ENCODE measurements at places on chromosomes 11 and 22. TPM values are rescaled to one million over a fixed set of nuclear protein-coding genes. Genes with fewer than 3 reads are reported as not detected.

Gene DEFB108B
- not detected for total RNA-seq

Gene CASTOR1
- 22.8 TPM for total RNA-seq

Gene TRIM6
- total RNA-seq = 2.0 TPM

Gene MUC15
- 52.0 TPM for total RNA-seq

Gene POU2F3
- 94.5 TPM for total RNA-seq

Gene SLC22A6
- not detected for total RNA-seq

Gene MS4A3
- not detected for total RNA-seq

GRCh38 chr11:6022956-6023355 is 7.6 kb downstream of the OR56A1 start:
- H3K4me1 ChIP-seq = no peaks in the 10 kb centered on the region
- H3K27ac ChIP-seq = no peak overlapping the region

- no peaks in the 10 kb centered on the region for H3K36me3 ChIP-seq
- H3K27me3 ChIP-seq = no peaks in the 10 kb centered on the region
- no peaks in the 10 kb centered on the region for H3K4me1 ChIP-seq
- no peak overlapping the region for H3K27ac ChIP-seq
Measured at GRCh38 chr11:1990872-1991578, 6.6 kb downstream of the H19 start.

DNA sequence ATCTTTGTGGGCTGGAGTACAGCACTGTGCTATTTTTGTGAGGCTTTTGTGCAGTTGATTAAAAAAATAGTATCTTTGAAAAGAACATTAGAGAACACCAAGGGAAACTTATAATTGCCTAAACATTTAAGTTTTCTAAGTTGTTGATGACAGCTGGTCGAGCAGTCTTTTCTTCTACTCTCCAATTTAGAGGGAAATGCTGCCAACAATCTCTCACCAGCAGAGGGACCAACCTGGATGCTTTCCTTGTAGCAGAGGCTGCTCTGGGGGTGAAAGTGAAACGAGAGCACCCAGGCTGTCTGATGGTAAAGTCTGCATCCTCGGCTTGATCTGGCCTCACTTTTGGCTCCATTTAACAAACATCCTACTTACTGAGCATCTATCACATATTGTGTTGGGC is 1286.5 kb upstream of the TENM4 start:
- H3K4me3 ChIP-seq = no peak overlapping the region
- no peak for DNase-seq
- no peaks in the 10 kb centered on the region for H3K4me1 ChIP-seq
- H3K27me3 ChIP-seq = no peaks in the 10 kb centered on the region
- H3K27ac ChIP-seq = no peak overlapping the region
- no peaks in the 10 kb centered on the region for H3K36me3 ChIP-seq

DNA sequence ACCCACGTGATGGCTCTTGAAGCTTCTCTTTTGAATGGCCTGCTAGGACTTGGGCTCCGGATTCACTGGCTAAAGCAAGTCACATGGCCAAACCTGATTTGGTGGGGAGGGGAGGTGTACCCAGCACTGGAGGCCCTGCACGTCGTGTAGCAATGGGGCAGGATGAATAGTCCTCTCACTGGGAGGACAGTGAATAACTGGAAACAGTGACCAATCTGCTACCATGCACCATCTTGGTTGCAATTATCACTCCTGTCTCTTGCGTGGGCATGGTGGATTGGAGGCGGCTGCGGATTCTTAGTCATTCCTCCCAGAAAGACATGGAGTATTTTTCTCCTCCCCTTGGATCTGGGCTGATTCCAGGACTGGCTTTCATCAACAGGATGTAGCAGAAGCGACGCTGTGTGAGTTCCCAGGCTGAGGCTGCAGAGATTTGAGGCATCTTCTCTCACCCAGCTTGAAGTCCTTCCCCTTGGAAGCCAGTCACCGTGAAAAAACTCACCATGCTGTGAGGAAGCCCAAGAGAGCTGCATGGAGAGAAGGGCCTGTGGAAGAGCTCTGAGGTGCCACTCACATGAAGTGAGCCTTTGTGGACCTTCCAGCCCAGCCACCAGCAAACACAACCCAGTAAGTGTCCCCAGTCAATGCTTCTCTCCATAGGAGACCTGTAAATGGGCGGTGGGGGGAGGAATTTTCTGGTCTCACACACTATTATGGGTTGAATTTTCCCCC is 70.4 kb downstream of the IGLL1 start:
- H3K36me3 ChIP-seq = no peaks in the 10 kb centered on the region
- no peak overlapping the region for H3K27ac ChIP-seq
- peaks cover 1% of the 10 kb centered on the region for H3K4me1 ChIP-seq
- no peak for DNase-seq

DNA sequence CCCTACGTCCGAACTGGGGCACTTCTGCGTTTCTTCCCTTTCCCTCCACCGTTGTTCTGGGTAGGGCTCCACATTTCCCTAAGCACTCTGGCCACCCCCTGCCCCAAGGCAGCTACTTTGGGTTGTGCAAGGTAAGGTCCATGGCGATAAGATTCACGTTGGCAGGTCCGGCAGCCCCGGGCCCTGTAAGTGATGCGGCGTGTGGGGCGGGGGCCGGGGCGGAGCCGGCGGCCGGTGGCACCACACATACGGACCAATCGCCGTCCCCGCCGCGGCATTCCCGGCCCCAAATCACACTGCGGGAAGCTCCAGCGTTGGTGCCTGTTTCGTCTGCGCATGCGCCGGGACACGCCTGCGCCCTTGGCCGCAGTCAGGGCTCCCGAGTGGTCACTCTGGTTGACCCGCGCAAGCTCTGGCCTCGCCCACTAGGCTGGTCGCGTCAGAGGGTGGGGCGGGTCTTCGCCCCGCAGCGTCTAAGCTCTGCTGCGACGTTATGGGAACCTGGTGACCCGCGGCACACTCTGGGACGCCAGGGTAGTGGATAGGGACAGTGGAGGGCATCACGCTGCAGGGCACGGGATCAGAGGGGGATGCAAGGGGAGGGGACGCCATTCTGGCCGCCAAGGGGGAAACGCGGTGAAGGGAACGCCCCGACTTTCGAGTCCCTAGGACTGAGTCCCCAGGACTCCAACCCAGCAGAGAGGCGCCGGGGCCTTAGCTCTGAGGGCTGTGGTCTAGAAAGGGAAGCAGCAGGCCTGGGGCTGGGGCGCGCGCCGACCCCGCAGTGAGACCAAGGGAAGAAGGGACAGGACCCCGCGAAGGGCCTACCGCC is 1.6 kb downstream of the FADS1 start:
- peak overlapping the region; percentile 89 for H3K27ac ChIP-seq
- H3K4me3 ChIP-seq = peak overlapping the region; percentile 64
- peaks cover 21% of the 10 kb centered on the region for H3K27me3 ChIP-seq
- peaks cover 4% of the 10 kb centered on the region for H3K36me3 ChIP-seq

- H3K27me3 ChIP-seq = no peaks in the 10 kb centered on the region
- no peak for DNase-seq
- H3K36me3 ChIP-seq = peaks cover 7% of the 10 kb centered on the region
- H3K4me1 ChIP-seq = no peaks in the 10 kb centered on the region
Measured at GRCh38 chr11:46315783-46316563, 31.3 kb upstream of the DGKZ start.

- DNase-seq = no peak
- H3K4me1 ChIP-seq = no peaks in the 10 kb centered on the region
- H3K36me3 ChIP-seq = no peaks in the 10 kb centered on the region
- no peak overlapping the region for H3K27ac ChIP-seq
- H3K27me3 ChIP-seq = peaks cover 75% of the 10 kb centered on the region
- no peak overlapping the region for H3K4me3 ChIP-seq
Measured at GRCh38 chr22:36612458-36612857, 83.5 kb upstream of the EIF3D start.

DNA sequence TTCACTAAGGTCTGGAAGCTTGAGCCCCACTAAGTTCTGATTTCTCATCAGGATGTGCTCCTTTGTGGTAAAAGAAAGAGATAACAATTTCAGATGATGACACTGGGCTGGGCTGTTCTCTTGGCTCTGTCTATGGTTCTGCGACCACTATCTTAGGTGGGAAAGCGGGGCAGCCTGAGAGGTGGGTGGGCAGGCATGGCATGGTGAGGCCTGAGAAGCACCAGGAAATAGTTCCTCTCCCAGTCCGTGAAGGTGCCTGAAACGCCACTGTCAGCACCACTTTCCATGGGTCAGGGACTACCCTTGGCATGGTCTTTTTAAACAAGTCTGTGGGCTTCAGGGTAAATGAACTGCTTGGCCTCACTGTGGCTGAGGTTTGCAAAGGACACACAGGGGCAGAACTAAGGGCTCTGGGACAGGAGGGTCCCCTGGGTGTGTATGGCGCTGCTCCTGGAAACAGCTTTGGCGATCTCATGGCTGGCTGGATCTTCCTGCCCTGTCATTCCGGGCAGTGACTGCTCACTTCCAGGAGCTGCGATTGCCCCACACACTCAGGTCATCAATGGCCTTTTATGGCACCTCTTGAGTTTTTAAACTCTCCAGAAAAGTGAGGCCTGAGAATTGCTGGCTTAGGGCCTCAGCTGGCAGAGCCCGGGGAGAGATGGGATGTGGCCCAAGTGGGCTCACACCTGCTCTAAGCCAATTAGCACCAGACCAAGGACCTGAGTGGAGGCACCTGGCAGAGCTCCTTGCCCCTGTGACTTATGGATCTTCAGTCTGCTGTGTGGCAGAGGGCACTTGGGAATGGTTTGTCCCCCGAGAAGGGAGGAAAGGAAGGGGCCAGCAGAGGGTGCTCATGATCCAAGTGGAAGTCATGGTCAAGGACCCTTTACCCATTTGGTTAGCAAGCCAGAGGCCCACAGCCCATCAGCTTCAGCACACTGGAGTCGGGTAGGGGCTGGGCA is 55.6 kb upstream of the LYVE1 start:
- H3K27ac ChIP-seq = no peak overlapping the region
- H3K4me1 ChIP-seq = no peaks in the 10 kb centered on the region
- no peak for DNase-seq
- no peaks in the 10 kb centered on the region for H3K36me3 ChIP-seq

DNA sequence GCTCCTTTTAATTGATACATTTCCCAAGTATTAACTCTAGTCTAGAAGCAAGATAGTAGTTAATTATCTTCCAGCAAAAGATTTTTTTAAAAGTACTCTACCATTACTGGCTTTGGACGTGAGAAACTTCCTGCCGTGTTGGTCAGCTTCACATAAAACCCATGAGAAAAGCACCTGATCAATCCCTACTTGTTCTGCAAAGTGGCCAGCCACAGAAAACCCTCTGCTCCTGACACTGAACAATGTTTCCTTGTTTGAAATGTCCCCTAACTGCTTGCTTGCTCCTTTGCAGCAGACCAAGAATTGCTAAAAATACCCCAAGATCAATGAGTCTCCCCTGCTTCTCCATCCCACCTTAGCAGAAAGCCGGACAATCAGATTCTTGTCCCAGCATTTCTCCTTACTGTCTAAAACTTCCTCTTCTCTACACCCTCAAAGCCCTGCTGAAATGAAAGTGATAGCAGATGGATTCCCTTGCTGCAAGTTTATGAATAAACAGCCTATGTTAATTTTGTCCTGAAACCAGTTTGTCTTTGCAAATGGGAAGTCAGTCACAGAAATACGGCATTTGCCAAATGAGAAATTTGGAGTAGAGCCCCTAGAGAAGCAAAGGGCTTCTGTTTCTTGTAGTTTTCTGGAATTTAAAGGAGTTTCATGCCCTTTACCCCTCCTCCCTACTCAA is 207.1 kb upstream of the ARHGAP20 start:
- H3K27ac ChIP-seq = no peak overlapping the region
- no peak overlapping the region for H3K4me3 ChIP-seq
- no peaks in the 10 kb centered on the region for H3K27me3 ChIP-seq
- DNase-seq = no peak
- H3K4me1 ChIP-seq = peaks cover 9% of the 10 kb centered on the region

GRCh38 chr11:108788565-108789199 is 123.8 kb downstream of the DDX10 start:
- DNase-seq = no peak
- no peaks in the 10 kb centered on the region for H3K36me3 ChIP-seq
- no peaks in the 10 kb centered on the region for H3K27me3 ChIP-seq
- H3K4me1 ChIP-seq = peaks cover 8% of the 10 kb centered on the region
- H3K4me3 ChIP-seq = no peak overlapping the region

DNA sequence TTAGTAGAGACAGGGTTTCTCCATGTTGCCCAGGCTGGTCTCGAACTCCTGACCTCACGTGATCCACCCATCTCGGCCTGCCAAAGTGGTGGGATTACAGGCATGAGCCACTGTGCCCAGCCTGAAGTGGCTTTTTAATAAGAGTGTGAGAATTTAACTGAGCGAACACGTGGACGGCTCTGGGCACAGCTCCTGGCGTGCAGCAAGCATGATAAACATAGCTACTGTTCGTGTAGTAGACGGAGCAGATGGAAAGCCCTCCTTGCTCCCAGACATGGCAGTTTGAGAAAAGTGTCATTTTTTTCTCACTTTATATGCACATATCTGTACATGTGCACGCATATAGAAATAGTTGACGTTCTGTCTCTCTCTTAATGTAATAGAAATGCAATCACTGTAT is 7.0 kb downstream of the EMID1 start:
- H3K27ac ChIP-seq = no peak overlapping the region
- DNase-seq = no peak
- H3K36me3 ChIP-seq = no peaks in the 10 kb centered on the region
- H3K4me1 ChIP-seq = peaks cover 12% of the 10 kb centered on the region
- H3K27me3 ChIP-seq = no peaks in the 10 kb centered on the region

DNA sequence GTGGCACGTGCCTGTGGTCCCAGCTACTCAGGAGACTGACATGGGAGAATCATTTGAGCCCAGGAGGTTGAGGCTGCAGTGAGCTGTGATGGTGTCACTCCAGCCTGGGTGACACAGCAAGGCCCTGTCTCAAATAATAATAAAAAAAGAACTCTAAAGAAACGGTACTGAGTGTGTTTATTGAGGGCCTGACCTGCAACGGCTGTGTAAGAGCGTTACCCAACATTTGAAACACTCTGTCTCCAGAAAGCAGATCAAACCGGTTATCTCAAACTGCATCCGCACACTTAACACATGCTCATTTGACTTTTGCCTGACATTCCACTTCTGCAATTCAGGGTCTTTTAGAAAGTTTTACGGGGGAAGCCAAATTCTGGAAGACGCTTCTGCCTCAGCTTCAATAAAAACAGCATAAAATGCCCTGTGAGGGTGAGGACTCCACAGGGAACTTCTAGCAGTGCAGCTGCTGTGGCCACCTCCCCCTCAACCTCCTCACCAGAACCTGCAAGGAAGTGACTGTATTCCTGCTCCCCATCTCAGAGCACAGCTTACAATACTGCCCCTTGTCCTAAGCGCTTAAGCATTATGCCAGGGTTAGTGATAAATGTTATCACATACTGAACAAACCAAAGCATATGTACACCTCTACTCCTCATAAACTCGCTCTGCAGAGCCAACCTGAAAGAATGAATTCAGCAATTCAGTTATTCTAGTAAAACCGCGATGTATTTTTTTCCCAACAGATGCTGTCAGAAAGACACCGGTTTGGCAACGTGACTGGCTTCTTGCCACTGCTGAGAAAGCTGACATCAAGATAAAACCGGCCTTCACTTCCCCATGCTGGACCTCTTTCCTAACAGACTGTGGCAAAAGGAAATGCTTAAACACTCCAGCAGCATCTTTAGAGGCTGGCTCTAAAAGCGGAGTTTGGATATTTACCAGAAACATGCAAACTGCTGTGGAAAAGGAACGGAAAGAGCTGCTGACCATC is 52.2 kb downstream of the PRDM10 start:
- no peaks in the 10 kb centered on the region for H3K27me3 ChIP-seq
- H3K4me3 ChIP-seq = no peak overlapping the region
- no peak for DNase-seq
- H3K4me1 ChIP-seq = peaks cover 7% of the 10 kb centered on the region
- H3K27ac ChIP-seq = peak overlapping the region; percentile 4

GRCh38 chr11:47285969-47286770 is 16.2 kb downstream of the MADD start:
- DNase-seq = no peak
- no peak overlapping the region for H3K27ac ChIP-seq
- H3K27me3 ChIP-seq = no peaks in the 10 kb centered on the region
- H3K4me3 ChIP-seq = no peak overlapping the region

GRCh38 chr11:19923626-19924025 is 211.0 kb downstream of the NAV2 start:
- H3K27ac ChIP-seq = no peak overlapping the region
- H3K36me3 ChIP-seq = no peaks in the 10 kb centered on the region
- H3K4me1 ChIP-seq = no peaks in the 10 kb centered on the region
- no peak for DNase-seq
- no peak overlapping the region for H3K4me3 ChIP-seq
